RPMI8226 (cell line): ENCODE measurements at places on chromosomes 2 and 18.
A peak's percentile ranks its signal among the peaks of the same experiment; 100 is the strongest.

DNA sequence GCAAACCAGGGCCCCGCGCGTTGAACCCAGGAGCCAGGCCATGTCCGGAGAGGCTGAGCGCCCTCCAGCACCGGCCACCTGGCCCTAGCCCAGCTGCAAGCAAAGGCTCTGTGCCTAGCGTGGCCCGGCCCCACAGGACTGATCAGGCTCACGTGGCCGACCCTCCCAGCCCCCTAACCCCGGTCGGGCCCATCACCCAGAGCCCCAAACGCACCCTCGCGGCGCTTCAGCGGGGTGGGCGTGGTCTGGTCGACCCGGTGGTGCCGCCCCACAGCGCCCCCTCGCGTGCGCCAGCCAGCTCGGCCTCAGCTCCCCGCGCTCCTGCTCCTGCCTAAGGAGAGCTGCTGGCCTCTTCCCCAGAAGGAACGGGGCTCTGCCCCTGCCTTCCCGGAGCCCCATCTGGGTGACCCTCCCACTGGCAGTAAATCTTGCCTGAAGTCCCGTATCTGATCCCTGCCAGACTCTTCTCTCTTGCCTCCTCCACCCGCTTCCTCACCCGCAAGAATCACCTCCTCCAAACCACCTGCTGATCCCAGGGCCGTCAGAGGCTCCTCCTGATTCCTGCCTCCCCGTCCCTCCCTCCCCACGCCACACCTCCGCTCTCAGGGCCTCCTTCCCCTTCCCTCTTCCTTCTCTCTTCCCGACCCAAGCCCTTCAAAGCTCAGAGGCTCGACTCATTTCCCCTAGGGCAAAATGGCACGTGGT lies 12.3 kb upstream of the TEX51 start:
- DNase-seq, result peak; percentile 52

DNA sequence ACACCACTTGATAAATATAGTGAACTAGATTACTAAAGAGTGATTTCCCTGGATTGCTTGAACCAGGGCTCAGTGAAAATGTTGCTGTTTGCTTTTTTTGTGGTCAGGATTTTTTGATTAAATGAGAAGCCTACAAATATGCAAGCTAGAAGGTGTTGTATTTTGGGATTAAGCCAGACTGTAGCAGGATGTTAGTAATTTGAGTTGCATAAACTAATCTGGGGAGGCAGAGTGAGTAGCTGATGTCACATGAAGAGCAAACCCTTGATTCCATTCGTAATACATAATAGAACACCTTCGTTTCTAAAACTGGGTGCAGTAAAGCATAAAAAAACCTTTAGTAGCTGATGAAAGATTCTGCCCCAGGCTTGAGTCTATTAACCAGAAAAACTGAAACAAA lies 32.0 kb downstream of the NEDD4L start:
- DNase-seq, result no peak

DNA sequence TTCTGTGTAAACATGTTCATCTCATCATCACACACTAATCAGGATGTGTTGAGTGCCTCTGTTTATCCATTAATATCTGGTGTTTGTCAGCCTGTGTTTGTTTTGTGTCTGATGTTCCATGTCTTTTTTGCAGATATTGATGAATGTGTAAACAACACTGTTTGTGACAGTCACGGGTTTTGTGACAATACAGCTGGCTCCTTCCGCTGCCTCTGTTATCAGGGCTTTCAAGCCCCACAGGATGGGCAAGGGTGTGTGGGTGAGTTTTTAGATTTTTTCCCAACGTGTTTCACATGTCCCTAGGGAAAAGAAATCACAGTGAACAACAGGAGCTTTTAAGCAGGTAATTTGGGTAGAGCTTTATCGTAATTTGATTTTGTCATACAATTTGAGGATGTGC lies 133.7 kb upstream of the RASGRP3 start:
- no peak for DNase-seq

GRCh38 chr2:211416373-211416772 lies 860.0 kb downstream of the CPS1 start:
- DNase-seq, result no peak

- no peak for DNase-seq
These were observed 110.4 kb downstream of the CTIF start for GRCh38 chr18:48649231-48649630.

- peak; percentile 49 for DNase-seq
These were observed 99.0 kb downstream of the HS1BP3 start for GRCh38 chr2:20551945-20552328.

DNA sequence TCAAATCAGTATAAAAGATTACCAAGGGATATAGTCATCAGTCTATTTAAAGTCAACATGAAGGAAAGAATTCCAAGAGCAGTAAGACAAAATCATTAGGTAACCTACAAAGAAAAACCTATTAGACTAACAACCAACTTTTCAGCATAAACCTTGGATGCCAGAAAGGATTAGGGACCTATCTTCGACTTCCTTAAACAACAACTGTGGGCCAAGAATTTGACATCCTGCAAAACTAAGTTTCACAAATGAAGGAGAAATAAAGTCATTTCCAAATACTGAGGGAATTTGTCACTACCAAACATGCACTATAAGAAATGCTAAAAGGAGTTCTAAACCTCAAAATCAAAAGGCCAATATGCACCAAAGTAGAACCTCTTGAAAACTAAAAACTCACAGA lies 147.9 kb upstream of the TFPI start:
- DNase-seq, result no peak

DNA sequence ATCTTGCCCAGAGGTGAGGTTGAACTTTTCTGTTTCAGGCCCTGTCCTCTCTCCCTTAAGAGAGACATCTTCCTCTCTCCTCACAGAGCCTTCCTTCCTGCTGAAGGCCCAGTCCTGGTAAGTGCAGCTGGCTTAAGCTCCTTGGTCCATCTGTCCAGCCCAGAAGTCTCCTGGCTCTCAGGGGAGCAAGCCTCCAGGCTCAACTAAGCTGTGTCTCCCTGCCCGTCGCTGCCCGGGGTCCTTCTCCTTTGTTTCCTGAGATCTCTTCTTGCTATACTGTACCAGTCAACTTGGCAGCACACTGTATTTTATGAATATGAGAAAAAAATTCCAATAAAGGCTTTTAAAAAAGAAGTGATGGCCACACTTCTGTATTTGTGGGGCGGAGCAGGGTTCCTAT lies 77.4 kb downstream of the KCNF1 start:
- no peak for DNase-seq

DNA sequence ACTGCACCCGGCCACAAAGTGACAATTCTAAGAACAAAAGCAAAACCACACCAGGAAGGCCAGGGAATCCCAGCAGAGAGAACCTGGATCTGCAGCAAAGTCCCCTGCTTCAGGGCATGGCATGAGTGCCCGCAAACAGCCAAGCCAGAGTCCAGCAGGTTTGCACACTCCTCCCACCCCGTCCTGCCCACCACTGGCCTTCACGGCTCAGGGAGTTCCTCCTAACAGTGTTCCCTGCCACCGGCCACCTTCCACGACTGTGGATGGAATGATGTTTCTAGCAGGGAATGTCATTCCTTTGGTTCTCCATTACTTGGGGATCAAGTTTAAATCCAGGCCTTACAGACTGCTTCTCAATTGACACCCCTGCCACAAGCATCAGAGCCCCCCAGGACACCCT lies 42.0 kb upstream of the B3GNT7 start:
- DNase-seq, result no peak

GRCh38 chr18:56900195-56901094 lies 246.4 kb upstream of the BOD1L2 start:
- DNase-seq, result no peak

DNA sequence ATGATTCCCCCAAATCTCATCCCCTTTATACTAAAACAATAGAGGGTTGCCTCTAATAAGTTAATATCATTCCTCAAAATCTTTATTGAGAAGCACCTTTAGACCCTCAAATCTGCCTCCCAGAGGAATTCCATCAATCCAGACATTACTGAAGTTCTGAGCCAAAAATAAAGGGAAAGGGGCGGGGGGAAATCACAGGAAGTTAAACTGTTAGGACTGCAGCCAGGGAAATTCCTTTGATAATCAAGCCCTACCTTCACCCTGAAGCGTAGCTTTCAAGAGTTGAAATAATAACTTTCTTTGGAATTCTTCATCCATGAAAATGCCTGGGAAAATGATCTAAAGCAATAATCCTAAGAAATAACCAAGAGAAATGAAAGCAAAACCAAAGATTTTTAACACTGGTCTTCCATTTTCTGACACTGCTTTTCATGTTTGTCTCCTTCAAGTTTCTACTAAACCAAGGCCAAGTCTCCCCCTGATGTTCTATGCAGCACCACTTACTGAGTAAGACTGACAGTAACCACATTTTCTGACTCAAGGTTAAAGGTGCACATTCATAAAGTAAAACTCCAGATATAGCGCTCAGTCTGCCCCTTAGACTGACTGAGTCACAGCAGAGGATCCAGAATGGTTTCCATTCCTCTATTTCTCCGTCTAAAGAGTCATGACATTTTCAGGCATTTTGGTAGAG lies 78.2 kb downstream of the TCF4 start:
- DNase-seq, result peak; percentile 64

DNA sequence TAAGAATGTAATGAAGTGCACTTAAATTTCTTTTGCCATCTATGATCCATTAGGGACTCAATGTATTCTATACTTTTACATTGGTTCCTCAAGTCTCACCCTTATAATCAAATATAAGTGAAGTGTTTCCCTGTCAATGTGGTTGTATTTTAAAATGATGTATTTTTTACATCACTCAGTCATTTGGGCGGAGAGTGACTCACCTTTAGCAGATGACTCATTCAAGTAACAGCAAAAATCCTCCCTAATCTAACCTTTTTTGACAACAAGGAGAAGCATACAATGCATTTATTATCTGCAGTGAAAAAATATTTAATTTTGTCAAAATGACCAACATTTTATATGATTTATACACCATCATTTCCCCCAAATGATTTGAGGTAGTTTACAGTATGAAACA lies 94.4 kb downstream of the FANCL start:
- no peak for DNase-seq

DNA sequence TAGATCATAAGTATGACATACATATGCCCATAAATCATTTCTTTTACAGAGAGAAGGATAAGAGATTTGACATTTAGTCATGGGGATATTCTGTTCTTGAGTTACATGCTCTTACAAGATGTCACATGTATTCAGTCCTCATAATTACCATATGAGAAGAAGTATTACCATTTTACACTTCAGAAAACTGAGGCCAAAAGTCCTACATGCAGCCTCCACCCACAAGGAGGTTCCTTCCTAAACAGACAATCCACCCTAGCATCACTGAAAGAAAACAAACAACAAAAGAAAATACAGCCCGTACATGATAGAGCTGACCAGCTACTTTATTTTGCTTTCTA lies 335.1 kb downstream of the SETBP1 start:
- no peak for DNase-seq

DNA sequence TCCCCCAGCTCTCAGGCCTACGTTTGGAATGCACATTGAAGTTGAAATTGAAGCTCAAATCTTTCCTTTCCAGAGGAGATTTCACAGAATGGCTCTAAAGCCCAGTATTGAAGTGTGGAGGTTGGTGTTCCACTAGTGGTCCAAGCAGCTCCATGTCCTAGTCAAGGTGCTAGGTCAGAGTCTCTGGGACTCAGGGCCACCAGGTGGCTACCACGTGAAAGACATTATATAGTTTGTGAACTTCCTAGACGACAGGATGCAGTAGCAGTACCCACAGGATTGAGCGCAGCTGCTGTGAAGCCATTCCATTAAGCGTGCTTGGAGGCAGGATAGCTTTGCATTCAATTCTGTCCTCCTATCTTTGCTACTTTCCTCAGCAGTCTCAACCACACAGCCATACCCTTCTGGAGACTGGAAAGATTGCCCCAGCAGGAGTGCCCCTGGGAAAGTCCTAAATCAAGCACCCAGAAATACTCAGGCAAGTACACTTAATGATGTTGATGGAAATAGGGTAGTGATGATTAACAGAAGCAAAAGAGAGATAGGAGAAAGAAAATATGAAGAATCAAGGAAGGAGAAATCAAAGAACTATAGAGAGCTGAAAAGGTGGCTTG lies 4.7 kb upstream of the TGFA start:
- DNase-seq, result no peak

DNA sequence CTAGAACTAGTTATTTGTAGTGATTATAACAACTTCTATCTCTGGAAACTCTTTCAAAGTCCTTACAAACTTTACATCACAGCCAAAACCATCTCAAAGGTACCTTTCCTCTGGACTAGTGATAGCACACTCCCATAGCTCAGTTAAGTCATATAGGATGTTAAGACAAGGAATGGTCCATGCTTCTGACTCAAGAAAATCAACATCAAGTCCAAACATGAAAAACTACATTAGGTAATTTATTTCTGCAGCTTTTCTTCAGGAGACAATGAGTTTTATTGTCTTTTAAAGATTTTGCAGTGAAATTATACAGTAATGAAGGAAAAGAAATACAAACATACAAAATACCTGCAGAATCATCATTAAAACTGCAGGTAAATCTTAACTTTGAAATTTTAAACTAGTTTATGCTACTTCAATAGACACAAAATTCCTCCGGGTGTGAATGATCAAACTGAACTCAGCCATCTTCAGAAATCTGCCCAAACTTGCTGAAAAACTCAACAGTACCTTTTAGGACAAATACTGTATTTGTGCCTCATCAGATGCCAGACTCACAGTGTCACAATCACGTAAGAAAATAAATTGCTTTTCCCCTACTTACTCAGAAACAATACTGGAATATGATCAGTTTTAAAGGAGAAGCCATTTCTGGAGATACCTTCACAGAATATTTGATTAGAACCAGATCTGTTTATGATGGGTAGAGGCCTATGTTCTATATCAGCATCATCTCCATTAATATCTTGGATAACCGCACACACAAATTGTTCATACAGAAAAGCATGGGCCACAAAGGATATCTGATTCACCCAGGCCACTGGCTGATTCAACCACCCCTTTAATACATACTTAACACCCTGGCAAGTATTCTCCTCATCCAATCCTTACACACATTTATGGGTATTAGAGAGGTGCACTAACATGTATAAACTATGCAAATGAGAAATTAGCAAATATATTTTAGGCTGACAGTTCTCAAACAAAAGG lies 2.6 kb downstream of the TMEM131 start:
- no peak for DNase-seq

DNA sequence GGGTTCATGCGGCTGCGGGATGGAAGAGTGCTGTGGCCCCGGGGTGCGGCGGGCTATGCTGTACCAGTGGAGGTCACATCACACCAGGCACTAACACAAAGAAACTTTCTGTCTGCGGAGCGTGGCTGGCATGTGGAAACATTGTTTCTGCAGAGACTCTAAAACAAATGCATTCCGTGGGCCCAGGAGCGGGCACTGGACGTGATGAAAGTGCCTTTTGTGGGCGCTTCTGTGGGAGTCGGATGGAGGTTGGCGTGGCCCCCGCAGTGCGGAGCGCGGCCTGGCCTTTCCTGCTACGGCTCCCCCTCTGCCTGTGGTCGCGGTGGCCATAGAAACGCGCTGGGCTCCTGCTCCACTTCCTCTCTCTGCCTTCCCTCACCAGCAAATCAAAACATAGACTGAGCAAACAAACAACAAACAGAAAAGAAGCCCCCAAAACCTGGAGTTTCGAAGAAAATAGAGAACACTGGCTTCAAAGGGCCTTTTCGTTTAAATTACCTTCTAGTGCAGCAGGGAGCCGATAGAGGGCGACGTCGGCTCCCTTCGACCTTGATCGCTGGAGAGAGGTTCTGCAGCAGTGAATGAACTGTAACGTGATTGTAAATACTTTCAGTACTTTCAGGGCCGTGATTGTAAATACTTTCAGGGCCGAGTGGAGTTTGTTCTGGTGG lies 51.4 kb downstream of the KIF5C start:
- peak; percentile 59 for DNase-seq
